ENCODE measurements at places on chromosomes 6 and 20.

DNA sequence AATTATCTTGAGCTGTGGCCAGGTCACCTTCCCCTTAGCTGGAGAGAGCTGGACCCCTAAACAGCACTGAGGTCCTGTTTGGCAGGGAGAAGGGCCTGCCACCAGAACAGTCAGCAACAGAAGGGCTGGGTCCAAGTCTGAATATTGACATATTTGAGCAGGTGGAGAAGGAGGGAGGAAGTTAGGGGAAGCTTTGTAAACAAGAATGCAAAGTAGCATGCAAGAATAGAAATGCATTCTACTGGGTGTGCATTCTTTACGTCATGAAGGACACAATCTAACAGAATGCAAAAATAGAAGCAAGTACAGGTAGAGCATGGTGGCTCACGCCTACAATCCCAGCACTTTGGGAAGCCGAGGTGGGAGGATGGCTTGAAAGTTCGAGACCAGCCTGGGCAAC is 100.5 kb downstream of the QRSL1 start:
- no peak for DNase-seq

DNA sequence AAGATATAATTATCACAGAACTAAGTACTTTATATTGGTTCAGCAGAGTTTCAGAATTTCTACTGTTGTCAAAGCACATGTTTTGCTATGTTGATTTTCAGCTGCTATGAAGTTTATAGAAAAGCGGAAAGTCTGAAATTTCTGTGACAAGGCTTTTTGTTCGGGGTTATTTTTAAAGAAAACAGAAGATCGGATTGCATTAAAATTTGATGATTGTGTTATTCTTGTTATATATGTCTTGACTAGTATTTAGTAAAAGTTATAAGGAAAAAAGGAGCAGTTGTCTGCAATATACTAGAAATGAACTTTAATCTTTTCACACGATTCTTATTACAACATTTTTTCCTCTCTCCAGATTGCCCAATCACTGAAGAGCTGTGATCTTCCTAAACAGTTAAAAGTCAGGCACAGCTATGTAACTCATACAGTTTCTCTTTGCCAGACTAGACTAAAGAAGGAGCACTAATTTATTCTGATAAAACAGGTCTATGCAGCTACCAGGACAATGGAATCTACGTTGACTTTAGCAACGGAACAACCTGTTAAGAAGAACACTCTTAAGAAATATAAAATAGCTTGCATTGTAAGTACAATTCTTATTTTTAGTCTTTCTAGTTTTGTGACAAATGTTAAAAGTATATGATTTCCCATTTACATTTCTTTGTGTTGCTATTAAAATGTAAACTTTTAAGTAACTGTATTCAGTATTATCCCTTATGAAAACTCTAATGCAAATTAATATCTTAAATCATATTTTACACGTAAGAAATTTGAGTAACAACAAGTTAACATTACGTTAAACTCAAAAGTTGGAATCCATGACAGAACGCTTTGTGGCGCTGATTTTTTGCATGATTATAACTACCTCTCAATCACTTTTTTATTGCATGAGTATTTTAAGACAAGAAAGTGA is at the start of gene ENPP3:
TSS of gene ENPP3 (plus strand) at position 423 of the 913 bp plus-strand sequence. CDS start at position 506, 83 bp downstream.
- no peak for DNase-seq

DNA sequence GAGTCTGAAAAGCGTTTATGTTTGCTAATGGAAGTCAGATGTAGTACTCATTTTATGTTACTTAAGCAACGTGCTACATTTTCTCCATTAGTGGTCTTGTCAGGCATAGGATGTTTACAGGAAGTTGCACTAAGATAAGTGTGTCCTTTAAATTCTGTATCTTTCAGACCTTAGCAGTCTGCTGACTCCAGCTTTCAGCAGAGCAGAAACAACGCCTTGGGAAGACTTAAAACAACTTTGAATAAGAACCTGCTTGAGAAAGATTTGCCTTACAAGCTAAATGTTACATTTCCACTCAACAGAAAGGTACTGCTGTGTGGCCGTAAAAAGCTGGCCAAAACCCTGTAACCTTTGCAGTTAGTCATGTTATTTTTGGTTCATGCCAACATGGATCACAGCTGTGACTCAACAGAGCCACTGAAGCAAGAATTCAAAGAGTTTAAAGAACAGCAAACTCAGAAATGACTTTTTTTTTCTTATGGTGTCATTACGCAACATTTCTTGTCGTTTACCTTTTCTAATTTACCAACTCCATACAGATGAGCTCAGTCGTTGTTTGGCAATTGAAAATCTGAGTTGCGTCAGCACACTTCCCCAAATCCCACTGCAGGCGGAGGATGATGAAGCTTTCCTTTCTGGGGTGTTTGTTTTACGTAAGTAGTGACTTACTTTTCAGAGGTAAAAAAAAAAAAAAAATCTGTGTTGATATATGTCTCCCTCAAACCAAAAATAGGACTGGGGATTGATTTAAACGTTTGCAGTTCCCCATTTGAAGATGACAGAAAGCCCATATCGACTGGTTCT is 27.9 kb upstream of the BMP6 start:
- DNase-seq: no peak

DNA sequence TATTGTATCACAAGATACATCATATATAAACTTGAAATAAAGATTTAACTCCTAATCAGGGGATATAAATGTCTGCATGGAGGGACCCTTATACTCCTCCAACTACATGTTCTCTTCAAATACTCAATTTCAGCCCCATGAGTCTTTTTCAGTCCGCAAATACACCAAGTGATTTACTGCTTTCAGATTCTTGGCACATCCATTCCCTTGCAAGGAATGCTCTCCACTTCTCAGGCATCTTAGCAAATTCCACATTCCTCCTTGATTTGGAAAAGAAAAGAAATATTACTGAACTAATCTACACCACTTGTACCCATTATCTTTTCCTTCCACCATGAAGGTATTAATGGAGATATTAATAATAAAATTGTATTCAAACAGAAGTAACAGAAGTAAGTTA is 999.4 kb upstream of the GJE1 start:
- no peak for DNase-seq
